Endodermal cell (in vitro differentiated cells): ENCODE measurements at places on chromosomes 11 and 22. TPM values are rescaled to one million over a fixed set of nuclear protein-coding genes. Genes with fewer than 3 reads are reported as not detected.
A peak's percentile ranks its signal among the peaks of the same experiment; 100 is the strongest.

Gene ROBO4
- total RNA-seq = not detected in 3 replicates

Gene RIBC2
- 10.6 and 11.5 TPM in 2 replicates for total RNA-seq

DNA sequence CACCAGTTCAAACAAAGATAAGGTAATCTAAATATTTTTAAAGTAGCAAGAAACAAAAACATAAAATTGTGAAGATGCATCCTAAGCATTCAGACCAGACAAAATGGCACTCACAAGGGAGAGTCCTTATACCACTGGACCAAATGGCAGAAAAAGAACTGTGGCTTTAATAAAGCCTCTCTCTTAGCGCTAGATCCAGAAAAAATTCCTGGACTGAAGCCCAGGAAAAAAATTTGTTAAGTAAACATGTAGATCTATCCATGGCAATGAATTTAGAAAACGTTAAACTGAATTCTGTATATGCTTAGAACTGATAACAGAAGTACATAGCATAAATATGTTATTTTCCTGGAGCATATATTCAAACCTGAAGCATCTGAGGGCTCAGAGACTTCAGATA lies 11.8 kb upstream of the CD59 start:
- DNase-seq = no peak

DNA sequence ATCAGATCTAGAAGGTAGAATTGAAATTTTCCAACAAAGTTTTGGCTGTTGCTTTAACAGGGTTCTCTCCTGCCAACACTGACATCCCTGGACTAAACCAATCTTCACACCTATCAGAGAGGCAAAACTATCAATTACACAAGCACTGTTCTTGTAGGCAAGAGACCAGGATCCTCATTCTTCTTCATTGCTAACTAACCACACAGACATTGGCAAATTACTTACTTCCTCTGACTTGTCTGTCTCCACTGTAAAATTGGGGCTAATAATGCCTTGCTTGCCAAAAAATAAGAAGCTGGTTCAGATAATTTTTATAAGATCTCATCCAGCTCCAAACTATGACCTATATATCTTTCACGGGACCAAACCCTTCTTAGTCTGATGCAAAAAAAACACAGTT lies 93.8 kb upstream of the DDI1 start:
- DNase-seq = no peak

DNA sequence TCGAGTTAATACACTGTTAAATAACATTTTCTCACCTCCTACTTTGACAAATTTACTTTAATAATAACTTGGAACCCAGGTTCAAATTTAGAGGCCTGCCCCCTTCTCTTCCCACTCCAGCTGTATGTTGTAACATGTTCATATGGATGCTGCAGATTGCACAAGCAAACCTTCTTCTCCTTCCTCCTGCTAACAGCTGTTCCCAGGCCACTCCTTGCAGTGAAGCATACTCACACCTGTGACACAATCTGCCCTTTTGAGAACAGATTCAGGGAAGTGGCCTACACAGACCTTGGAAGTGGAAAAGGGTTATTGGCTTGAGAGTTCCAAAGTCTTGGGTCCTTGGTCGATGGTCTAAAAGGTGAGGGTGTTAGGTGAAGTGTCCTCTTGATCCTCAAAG lies 131.9 kb downstream of the TEAD1 start:
- DNase-seq = no peak

GRCh38 chr11:22466809-22467208 lies 128.6 kb downstream of the SLC17A6 start:
- no peak for DNase-seq

- DNase-seq = peak; percentile 89
Measured at GRCh38 chr11:134124660-134125451, 56.0 kb downstream of the JAM3 start.
